ENCODE measurements at places on chromosomes 6 and 20.

DNA sequence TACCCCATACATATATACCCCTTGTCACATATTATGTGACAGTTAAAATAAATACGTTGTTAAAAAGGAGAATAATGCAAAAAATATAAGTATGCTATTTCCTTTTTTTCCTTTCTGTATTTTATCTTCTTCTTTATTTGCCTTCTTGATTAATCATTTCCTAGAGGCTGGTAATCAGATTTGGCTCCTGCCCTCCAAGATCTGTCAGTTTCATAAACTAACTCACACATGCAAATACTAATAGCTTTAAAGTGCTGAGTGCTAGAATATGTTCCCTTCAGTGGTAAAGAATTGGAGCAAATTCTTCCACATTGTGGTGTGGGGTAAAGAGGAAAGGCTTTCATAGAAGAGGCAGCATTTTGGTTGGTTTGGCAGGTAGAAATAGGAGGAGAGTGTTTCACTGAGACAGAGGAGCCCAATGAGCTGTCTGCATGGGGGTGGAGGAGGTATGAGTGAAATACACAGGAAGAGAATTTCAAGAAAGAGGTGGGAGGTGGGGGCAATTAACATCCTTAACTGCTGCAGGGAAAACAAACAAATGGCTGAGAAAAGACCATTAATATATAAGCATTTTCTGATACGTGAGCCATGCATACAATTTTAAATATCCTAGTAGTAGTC, 523.9 kb downstream of the BMP2 start:
- no peak for DNase-seq

DNA sequence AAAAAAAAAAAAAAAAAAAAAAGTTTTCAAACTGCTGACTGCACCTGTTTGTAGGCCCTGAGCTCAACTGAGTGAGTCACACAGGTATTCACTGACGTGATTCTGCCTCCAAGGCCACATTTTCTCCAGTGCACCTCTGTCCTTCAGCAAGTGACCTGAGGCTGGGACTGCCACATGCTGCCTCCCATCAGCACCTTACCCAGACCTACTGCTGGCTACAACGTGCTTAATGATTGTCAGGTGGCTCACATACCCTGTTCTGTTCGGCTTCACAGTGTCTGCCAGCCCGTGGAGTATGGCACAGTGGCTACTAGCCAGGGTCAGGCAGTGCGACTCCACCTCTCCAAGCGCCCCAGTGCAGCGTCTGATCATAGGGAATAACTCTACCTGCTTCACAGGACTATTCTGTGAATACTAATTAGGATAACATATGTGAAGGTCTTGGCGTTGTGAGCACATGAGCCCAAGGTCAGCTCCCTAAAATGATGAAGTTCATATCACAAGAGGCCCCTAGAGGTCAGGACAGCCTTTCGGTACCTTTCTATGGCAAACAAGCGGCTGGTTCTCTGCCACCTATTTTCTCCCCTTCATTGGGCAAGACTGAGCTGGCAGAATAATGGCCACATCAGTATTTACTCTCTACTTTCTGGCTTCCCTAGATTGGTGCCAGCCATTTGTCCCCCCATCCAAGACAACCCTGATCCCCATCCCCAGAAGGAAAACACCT, 28.1 kb downstream of the RIPOR3 start:
- DNase-seq: no peak

GRCh38 chr20:3430376-3431069, 23.1 kb upstream of the DNAAF9 start:
- DNase-seq: peak; percentile 51

- DNase-seq: no peak
Observed at GRCh38 chr20:56005389-56005715, at the start of gene CBLN4. CBLN4 (minus strand) TSS chr20:56005519; CDS start chr20:56004171, 1,348 bp downstream.

GRCh38 chr6:17505062-17505476, 95.0 kb upstream of the FAM8A1 start:
- no peak for DNase-seq

DNA sequence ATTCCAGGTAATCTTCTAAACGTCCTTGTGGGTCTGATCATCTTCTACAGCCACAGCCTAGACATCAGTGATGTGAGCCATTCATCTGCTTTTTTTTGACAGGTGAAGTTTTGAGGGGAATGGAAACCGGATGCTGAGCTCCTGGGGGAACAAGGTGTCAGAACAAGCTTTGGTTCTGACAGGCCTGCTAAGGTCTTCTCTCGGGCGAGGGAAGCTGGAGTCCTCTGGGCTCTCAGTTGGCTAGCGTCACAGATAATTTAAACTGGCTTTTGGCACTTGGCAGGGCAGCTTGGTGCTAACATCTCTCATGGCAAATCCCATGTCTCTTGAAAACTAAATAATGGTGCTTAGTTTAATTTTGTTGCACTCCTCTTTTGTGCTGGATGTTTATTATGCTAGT, 8.4 kb upstream of the AIG1 start:
- DNase-seq: no peak

DNA sequence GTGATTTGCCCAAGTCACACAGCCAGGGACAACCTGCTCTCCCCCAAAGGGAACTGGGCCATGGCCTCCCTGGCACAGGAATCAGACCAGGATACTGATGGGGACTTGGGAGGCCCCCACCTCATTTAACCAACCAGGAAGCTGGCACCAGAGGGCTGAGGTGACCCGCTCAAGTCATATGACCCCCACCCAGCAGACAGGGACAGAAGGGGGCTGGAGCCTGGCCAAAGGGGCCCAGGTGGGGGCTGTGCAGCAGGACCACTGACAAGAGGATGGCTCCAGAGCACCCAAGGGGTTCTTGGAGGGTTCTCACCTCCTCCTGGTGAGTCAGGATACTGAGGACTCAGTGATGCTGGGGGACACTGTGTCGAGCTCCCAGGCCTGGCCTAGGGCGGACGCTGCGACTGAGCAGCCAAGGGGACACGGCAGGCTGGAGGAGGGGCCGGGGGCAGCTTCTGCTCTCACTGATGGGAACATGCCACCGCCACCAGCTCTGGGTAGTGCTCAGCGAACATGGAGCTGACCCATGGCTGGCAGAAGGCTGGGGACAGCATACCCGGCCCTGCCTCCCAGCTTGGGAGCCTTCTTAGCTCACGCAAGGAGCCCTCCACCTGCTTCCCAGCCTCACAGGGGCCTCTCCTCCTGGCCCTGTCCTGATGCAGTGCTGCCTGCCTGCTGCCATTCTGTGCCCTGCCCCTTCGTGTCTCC, 1.2 kb downstream of the CST7 start:
- no peak for DNase-seq

GRCh38 chr6:150304429-150304828, 64.4 kb upstream of the IYD start:
- DNase-seq: no peak

DNA sequence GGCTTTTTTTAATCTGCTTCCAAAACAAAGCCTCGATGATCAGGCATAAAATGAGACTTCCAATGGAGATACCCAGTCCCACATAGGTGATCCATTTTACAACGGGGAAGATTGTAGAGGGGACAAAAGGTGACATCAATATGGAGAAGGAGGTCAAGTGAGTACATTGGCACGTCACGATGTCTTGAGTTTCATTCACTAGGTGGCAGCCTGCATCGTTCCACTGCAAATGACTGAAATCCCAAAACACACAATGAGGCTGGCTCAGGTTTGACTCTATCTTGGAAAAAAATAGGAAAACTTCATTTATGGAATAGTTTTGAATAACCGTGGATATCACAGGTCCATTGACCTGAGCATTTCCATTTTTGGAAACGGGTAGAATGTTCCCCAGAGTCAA, 32.5 kb downstream of the ADGRF1 start:
- DNase-seq: no peak

DNA sequence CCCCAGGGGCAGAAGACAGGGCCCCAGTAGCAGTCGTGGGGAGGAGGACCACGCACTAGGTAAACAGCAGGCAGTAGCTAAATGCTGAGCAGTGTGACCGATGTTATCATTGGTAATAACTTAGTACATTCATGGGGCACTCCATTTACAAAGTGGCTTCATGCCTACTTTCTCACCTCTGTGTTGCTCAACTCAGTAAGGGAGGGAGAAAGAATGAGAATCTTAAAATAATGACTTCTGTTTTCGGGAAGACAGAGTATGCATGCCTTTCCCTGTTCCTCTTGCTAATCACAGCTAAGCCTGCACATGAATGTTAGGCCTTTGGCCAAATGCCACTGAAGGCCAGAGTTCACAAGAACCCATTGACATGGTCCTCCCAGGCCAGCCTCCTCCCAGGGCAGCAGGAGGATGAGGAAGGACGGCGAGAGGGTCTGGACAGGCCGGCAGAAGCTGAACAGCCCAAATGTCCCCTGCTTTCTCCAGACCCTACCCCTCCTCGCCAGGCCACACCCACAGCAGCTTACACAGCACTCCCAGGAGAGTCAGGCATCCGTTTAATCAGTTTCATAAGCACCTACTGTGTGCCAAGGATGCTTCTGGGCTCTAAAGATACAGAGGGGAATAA, 183.4 kb downstream of the ANKRD60 start:
- no peak for DNase-seq

DNA sequence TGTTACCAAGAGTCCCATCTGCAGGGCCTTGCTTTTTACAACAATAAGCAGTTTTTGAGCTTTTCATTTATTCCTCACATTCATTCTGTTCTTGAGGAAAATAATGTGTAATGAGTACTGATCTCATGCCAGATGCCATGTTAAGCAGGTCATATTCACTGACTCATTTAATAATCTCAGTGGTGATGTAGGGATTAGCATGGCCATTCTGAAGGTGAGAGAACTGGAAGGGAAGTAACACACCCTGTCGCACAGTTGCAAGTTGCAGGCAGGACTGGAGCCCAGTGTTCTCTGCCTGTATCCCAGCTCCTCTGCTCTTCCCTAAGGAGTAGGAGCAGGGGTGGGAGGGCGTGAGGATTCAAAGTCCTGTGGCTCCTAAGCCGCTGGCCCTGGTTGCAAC, 5.6 kb downstream of the PCIF1 start:
- DNase-seq: no peak

- DNase-seq: no peak
Observed at GRCh38 chr6:118787724-118788423, 106.1 kb upstream of the ASF1A start.

DNA sequence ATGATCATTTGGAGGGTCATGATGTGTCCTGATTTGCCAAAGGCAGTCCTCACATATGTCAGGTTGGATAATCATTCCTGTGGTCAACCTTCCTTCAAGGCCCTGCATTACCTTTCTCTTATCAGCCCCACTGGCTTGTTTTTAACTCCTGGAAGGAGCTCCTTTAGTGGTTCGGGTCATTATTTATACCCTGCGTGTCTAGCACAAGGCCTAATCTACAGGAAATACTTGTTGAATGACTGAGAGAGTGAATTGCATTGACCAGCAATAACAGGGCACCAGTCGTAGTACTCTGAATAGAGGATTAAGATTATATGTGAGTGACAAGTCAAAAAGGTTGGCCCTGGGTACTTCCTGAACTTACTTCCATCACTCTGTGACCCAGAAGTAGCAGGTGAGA, 4.5 kb downstream of the HIVEP2 start:
- DNase-seq: no peak

GRCh38 chr6:56072856-56073255, 174.5 kb downstream of the COL21A1 start:
- DNase-seq: no peak

DNA sequence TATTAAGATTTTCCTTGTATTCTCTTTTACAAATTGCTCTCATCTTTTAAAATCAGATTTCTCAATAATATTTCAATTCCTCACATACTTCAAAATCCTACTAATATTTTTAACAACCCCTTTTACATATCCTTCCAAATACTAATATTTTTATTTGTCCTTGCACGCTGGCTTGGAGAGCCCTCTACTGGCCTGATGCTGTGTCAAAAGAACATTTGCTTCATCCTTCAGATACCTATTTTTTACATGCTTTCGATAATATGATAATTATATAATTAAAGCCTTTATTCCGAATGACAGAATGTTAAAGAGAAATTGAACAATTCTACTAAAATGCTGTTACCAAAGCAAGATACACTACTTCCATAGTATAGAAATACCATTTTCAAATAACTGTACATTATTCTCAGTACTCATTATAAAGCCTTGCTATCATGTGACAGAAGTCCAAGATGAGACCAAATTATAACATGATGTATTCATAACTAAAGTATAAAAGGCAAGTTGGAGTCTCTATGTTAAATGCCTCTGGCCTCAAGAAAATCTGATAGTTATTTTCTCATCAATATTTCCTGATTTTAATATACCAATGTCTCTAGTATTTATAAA, 39.0 kb upstream of the PLN start:
- DNase-seq: no peak

DNA sequence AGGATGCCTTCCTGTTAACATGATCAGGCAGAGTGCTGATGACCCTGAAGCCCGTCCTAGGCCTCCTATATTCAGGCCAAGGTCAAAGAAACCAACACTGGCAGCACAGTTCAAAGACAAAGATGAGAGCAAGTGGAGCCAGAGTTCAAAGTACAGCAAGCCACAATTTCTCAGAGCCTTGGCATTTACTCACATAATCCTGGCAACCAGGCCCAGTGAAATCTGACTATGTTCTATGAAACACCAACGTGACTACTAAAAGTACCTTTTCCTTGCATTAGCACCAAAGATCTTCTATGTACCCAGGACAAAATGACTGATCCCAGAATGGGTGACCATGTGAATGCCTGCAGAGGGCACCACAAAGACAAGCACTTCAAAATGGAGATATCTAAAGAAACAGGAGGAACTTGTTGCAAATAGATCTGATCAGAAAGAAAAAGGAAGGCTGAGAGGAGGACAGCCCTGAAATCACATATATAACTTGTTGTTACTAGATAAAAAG, 3.9 kb downstream of the NFS1 start:
- no peak for DNase-seq

DNA sequence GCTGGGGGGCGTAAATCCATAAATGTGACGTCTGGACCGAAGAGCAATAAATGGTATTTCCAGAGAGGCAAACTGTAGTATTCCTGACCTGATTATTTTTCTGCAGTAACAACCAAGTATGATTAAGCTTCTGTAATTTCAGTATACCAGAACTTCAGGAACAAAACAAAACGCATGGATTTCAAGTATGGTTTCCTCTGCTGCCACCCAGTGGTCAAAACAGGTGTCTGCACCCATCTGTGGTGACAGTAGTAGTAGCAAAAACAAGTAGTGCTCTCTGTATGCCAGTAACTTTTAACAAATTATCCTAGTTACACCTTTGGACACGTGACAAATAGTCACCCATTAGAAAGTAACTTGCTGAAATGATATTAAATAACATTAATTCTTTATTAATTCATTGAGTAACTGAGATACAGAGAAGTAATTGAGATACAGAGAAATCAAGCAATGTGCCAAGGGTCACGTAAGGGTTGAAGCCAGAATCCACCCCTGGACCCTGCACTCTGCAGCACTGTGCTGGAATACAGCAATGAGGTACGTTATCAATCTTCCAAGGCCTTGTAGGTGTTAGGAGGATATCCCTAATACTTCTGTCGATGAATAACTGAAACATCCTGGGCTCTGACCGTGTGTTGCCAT, 7.9 kb downstream of the CALHM4 start:
- DNase-seq: no peak

DNA sequence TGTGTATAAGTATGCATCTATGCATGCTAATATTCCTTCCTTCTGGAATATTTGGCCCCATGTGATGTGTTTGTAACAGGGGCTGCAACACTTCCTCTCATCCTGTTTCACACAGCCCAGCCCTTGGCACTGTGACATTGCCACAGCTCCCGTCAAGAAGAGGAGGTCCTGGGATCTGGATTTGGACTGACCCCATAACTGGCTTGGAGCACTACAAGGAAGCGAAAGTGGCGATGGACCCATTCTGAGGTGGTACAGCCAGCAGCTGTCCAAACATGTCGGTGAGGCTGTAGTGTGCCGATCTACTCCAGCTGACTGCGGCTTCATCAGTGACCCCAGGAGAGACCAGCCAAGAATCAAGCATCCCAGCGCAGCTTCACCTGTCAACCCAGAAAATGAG, 18.2 kb downstream of the SYNDIG1 start:
- no peak for DNase-seq

GRCh38 chr20:59864726-59865125, 68.7 kb downstream of the SYCP2 start:
- no peak for DNase-seq
